ENCODE measurements at places on chromosomes 4 and X.

GRCh38 chr4:86991994-86992393, 57.2 kb downstream of the AFF1 start:
- DNase-seq = no peak

GRCh38 chrX:153649178-153649914, 2.3 kb downstream of the DUSP9 start:
- no peak for DNase-seq

DNA sequence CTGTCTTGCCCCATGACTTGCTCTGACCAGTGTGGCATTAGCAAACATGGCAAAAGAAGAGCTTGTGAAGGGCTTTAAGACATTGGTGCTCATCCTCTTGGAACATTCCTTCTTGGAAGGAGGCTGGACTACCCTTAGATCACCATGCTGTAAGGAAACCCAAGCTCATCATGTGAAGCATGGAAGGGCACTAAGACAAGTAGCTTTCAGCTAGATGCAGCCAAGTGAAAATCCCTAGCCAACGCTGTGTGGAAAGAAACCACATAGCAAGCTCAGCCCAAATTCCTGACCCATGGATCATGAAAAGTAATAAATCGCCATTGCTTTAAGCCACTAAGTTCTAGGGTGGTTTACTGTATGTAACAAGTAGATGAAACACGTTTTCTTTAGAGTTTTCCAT, 12.4 kb upstream of the PACRGL start:
- DNase-seq = peak; percentile 80

- peak; percentile 52 for DNase-seq
Observed at GRCh38 chrX:123339221-123339905, 155.3 kb downstream of the GRIA3 start.

- no peak for DNase-seq
Observed at GRCh38 chr4:177374966-177375365, 65.3 kb downstream of the NEIL3 start.

- no peak for DNase-seq
Observed at GRCh38 chr4:165784672-165785071, 88.4 kb upstream of the TLL1 start.

DNA sequence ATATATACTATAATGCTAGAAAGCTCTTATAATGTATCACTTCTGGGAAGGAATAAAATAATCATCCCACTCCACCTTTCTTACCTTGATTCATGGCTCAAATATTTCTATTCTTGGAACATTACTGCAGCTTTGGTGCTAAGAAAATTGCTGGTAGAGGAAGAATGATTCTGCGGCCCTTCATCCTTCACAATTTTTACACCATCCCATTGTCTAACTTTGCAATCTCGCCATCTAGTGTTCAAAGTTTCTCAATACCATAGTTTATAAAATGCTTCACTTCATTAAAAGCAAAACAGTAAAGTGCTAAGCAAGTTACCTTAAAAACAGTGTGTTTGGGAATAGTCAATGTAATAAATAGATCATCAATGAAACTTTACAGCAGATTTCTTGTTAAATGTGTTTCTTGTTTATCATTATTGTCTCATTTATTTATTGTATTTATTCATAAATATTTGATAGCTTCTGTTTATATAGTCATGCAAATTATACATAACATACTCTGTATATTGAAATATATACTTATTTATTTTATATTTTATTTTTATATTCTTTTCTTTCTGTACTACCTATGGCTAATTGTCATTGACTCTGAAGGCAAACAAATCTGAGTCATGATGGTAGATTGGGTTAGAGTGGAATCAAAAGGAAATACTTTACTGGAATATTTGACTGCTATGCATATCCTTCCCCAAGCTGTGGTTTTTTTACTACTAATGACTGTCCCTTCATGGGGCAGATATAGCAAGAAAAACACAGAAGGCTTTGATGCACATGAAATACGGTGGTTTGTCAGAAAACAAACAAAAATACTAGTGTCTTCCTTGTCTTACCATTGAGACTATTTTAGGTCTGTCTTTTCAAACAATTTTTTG, 390.7 kb downstream of the MAPK10 start:
- no peak for DNase-seq

- peak; percentile 25 for DNase-seq
Observed at GRCh38 chr4:113645771-113646441, 115.6 kb downstream of the CAMK2D start.

- no peak for DNase-seq
Observed at GRCh38 chr4:41065434-41066006, 148.8 kb downstream of the APBB2 start.

- DNase-seq = no peak
Observed at GRCh38 chrX:8418301-8418700, 46.3 kb upstream of the VCX3B start.

GRCh38 chr4:86848136-86848535, 1.0 kb downstream of the SLC10A6 start:
- DNase-seq = no peak

GRCh38 chr4:28558895-28559294, 1698.3 kb downstream of the STIM2 start:
- DNase-seq = no peak

DNA sequence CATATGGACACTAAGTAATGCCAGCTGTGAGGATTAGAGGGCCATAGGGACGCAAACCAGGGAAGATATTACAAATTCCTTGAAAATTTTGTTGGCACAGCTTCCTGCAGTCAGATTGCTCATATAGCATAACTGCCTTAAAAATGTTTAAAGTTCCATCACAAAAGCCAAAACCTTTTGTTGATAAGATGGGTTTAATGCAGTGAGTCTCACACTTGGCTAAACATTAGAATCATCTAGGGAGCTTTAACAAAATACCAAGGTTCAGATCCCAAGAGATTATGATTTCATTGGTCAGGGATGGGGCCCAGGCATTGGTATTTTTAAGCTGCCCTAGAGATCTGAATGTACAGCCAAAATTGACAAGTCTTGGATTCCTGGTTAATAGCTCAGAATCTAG, 376.5 kb upstream of the MAD2L1 start:
- no peak for DNase-seq

DNA sequence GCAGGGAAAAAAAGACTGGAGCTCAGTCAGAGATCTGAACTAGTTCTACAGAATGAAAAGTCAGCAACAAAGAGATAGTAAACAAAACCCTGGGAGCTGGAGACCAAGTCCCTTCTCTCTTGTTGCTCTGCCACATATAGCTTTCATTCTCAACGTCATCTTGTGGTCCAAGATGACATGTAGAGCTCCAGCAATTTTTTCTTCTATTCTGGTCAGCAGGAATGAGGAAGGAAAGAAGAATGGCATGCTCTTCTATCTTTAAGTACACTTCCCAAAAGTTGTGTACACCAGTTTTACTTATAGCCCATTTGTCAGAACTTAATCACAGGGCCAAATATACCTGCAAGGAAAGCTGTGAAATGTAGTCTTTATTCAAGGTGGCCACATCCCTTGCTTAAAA, 45.6 kb downstream of the RAP2C start:
- no peak for DNase-seq

DNA sequence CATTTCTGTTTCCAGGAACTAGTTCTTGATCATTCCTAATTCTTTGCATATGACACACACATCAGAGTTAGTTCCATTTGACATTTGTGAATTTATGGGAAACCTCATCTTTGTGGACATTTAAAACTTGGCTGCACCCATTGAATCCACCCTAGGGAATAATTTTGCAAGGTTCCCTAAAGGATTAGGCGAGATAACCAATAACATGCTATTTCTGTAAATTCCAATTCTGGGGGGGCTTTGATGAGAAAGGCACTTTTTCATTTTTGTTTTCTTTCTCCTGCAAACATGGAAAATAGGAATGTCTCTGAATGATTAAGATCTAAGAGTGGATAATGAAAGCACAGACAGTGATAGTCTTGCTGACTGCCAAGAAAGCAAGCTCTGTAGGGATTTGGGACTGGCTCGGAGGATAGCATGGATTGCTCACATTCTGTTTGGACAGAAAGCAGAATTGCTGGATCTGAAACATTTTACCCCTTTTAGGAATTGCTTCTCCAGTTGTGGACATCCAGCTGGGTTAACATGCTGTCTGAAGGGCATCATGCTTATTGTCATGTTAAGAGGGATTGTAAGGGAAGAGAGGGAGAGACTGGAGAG, 145.1 kb downstream of the NHS start:
- no peak for DNase-seq

GRCh38 chr4:119314356-119314755, 7.6 kb downstream of the FABP2 start:
- DNase-seq = no peak

DNA sequence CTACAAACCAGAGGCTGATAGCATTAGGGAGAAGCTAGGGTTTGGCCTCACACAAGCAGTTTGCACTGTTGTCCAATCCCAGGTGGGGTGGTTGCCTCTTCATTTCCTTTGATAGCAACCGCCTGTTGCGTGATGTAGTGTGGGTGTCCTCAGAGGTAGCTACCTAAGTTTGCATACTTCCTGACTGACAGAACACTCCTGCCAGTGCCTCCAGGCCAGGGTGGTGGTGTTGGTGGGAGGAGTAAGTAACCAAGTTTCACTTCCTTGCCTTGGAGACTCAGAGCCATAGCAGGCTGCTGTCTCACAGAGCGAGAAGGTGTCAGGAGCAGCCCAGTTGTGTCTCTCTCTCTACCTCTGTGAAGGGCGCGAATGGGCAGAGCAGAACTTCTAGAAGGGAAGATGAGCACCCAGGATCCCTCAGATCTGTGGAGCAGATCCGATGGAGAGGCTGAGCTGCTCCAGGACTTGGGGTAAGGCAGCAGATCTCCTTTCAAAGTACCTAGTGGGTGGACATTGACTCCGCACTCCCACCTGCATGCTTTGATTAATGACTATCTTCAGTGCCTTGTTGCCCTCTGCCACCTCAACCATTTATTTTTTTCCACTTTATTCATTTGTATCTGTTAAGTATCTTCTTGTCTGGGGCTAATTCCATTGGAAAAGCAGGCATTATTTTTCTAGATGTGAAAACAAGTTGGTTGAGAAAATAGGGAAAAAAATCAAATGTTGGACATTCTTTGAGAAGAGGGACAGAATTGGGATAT, at the start of gene DAPP1:
TSS of gene DAPP1 (plus strand) at position 283 of the 764 bp plus-strand sequence. CDS start at position 370, 87 bp downstream.
- DNase-seq = no peak

- no peak for DNase-seq
Observed at GRCh38 chr4:93671093-93671492, 157.5 kb upstream of the ATOH1 start.

- DNase-seq = no peak
Observed at GRCh38 chr4:158778712-158779111, 9.9 kb downstream of the FNIP2 start.

DNA sequence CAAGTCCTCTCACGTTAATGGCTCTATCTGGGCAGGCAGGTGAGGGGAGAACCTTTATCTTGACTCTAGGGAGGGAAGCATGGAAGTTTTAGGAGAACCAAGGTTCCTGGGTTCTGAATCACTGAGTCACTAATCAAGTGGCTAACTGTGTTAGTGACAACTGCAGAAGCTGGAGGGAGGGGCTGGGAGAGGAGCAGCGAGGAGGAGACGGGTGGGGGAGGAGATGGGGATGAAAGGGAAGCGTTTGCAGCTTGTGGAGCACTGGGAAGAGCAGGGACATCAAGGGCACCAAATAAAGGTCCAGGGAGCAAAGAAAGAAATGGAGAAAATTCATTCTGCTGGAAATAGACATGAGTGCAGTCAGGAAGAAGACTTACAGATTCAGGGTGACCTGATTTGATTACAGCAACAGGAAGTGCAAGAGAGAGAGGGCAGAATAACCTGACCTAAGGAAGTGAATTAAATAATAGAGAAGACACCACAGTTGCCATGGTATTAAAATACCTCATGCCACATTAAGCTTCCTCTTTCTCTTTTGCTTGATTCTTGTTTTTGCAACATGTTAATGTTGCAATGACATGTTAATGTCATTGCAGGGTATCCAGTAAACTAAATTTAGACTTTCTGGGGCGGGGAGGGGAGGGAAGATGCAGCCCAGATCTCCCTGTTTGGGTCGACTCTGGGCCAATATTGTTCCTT, 4.5 kb upstream of the SETD7 start:
- DNase-seq = no peak

DNA sequence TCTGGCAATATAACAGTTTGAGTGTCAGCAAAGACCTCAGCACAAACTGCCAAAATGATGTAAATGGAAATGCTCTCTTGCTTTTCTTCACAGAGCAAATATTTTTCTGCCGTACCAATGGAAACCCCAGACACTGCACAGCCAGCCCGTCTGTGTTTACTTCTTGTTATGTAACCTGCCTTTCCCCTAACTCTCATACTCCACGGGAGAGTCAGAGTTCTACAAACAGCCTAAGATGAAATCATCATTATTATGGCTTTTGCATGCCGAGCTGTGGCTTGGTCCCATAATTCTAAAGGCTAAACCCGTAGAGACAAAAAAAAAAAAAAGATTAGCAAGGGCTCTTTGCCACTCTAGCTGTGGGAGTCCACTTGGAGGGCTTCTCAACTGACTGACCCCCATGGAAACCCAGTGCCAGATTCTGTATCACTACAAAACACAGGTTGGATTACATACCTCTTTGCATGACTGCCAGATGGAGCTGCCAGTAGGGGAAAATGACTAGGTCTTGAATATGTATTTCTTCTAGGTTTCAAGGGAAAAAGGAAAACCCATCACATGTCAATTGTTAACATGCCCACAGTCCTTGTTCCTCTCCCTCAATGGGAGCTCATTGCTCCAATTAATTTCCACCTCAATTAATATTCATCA, 197.2 kb upstream of the CNKSR2 start:
- no peak for DNase-seq

DNA sequence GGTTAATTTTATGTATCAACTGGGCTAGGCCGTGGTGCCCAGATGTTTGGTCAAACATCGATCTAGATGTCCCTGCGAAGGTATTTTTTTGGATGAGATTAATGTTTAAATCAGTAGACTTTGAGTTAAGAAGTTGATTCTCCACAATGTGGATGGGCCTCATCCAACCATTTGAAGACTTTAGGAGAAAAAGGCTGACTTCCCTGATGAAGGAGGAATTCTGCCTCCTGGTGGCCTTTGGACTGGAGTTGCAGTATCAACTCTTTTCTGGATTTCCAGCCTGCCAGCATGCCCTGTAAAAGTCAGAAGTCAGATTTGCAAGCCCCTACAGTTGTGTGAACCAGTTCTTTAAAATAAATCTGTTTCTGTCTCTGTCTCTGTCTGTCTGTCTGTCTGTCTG, 91.4 kb downstream of the STK32B start:
- no peak for DNase-seq

- DNase-seq = no peak
Observed at GRCh38 chrX:13786048-13786447, 30.8 kb downstream of the GPM6B start.

DNA sequence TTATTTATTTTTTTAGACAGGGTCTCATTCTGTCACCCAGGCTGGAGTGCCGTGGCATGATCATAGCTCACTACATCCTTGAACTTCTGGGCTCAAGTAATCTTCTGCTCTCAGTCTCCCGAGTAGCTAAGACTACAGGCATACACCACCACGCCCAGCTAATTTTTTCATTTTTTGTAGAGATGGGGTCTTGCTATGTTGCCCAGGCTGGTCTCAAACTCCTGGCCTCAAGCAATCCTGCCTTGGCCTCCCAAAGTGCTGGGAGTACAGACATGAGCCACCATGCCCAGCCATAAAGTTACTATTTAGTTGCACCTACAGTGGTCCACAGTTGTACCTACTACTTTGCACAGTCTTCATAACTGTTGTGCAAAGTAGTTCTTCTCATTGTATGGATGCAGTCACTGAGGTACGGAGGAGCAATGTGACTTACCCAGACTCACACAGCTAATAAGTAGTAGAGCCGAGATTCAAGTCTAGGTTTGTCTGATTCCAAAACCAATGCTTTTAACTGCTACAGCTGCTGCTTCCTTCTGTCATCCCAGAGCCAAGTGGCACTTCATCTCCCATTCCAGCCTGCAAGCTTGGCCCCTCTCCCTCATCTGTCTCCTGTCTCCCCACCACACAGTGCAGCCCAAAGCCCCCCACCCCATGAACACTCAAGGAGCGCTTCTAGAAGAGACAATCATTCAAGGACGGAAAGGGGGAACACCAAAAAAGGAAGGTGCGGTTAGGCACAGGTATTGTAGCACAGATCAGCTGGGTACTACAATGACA, 24.0 kb upstream of the IQSEC2 start:
- no peak for DNase-seq
